ENCODE measurements at places on chromosomes 1 and 21. TPM values are rescaled to one million over a fixed set of nuclear protein-coding genes. Genes with fewer than 3 reads are reported as not detected.

The DNASE2B gene
- not detected for total RNA-seq

The CIART gene
- 6.5 TPM for total RNA-seq

The LCE1C gene
- total RNA-seq, result not detected

The SH3BGR gene
- total RNA-seq, result 2.2 TPM

The CCDC17 gene
- 1.3 TPM for total RNA-seq

The LEFTY1 gene
- total RNA-seq, result not detected

The UBE2G2 gene
- 86.7 TPM for total RNA-seq

The NCMAP gene
- not detected for total RNA-seq

The ELF3 gene
- total RNA-seq, result 0.32 TPM
